H4 (cell line): ENCODE measurements at places on chromosomes 4 and X. TPM values are rescaled to one million over a fixed set of nuclear protein-coding genes. Genes with fewer than 3 reads are reported as not detected.
A peak's percentile ranks its signal among the peaks of the same experiment; 100 is the strongest.

DNA sequence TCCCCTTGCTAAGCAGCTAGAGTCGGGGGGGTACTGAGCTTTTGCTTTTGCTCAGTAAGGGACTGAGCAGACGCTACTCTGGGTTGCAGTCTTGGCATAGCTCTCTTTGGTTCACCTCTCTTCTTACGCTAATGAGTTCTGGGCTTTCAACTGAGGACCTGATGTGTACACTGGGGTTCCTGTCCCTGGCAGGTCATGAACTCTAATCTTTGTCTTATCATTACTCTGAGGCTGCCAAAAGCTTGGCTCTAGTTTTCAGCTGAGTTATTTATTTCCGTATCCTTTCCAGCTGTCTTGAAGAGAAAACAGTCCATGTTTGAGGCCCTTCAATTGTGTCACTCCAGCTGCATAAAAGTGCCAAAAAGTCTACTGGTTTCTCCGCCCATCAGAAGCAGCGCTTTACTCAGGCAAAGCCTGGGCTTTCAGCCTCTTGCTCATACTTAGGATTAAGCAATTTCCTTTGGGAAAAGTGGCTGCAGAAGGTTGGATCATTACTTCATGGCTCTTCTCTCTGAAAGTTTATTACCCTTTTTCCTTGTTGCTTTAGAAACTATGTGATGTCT, 121.0 kb upstream of the STOX2 start:
- peak; percentile 44 for DNase-seq

The TEX13A gene
- not detected in 2 replicates for total RNA-seq

The GPC3 gene
- 0.06 TPM in 1 of 2 replicates, not detected in the other for total RNA-seq

The TLR3 gene
- total RNA-seq: 16.8 and 33.0 TPM in 2 replicates

DNA sequence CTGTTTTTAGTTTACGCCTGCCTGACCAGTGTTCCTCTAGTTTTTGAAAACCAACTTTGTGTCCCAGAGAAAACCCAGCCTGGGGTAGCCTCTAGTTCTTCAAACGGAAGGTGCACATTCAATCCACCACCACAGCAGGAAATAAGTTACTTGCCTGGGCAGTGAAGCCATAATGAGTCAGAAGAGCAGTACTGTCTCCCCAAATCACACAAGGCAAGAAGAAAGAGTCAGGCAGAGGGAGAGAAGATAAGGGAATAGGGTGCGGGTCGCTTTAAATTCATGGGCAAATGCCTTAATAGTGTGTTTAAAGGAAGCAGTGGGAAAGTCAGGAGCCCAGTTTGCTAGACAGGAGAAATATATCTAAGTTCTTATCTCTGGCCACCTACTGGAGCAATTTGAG, 333.8 kb upstream of the GRIA3 start:
- no peak for DNase-seq

GRCh38 chr4:110088670-110089069, 109.7 kb downstream of the ELOVL6 start:
- peak; percentile 38 for DNase-seq

- no peak for DNase-seq
Observed at GRCh38 chrX:5775846-5776430, 452.7 kb downstream of the NLGN4X start.

GRCh38 chrX:17104433-17104832, 158.0 kb downstream of the REPS2 start:
- DNase-seq: no peak

DNA sequence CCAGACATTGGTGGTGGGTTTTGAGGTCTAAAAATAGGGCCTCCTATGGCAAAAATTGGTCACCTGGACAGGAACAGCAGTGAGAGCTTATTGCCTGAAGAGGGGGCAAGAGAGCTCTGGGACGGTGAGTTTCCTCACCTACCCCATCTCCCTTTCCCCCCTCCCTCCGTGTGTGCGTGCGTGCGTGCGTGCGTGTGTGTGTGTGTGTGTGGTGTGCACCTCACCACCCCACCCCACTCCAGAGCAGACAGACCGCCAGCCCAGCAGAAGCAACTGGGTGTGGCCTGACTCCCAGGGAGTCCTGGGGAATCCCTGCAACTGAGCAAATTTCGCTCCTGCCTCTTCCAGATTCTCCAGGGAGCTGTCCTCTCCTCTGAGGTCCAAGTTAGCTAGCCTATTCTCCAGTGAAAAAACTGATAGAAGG, 44.7 kb downstream of the PRPS1 start:
- DNase-seq: peak; percentile 82

The NBDY gene
- 11.7 and 19.0 TPM in 2 replicates for total RNA-seq

DNA sequence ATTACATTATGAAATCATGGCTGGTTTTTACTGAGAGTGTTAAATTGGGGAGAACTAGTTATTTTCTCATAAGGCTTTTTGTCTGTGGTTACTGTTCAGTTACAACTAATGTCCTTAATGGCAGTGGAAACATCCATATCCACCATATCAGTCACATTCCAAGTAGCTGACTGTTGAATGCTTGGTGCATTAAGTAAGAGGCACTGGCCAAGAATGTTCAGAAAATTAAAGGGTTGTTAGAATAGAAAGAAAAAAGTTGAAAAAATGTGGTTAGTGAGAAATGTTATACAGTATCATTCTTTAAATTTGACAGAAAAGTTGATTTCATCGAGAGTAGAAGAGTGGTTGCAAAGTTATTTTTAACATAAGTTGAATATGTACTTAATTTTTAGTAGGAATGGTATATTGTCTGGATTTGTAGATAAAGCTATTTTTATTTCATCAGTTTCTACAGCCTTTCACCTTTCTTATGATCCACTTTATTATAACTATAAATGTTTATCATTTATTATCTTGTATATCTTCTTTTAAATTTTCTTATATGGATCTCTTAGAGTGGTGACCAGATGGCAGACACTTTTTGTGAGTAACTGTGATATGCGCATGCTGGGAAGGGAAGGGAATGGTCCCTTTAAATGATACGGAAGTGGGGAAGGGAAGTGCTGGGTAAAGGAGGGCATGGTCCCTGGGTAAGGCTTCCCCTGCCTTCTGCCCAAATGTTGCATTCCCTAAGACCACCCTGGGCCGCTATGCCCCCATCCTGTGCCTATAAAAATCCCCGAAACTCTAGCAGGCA, 2407.1 kb downstream of the ARAP2 start:
- peak; percentile 80 for DNase-seq

GRCh38 chr4:93359586-93359985, 469.0 kb upstream of the ATOH1 start:
- DNase-seq: no peak

DNA sequence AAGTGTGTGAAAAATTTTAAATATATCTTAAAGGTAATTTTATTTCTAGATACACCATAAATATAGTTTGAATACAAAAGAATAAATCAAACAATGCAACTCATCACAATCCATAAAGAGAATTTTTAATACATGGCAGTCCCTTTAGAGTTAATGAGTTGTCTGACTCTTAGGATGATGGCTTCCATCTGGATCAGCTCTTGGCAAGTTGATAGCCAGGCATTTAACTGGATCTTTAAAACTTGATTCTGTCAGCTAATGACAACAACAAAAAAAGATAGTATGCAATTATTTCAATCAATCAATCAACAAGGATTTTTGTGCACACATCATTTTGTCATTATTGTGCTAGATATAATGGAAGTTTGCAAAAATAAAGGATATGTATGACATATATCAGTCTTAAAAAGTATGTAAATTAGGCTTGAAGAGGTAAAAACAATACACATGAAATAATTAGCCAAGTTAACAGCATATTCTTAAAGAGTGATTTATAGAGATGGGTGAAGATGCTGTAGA, 174.9 kb upstream of the PCDH18 start:
- DNase-seq: no peak

The BLTP1 gene
- total RNA-seq: 14.4 and 14.6 TPM in 2 replicates

The BST1 gene
- total RNA-seq: 0.56 TPM in 1 of 2 replicates, not detected in the other

The SOWAHD gene
- total RNA-seq: 0.10 TPM in 1 of 2 replicates, not detected in the other

The IL21 gene
- total RNA-seq: not detected in 2 replicates

DNA sequence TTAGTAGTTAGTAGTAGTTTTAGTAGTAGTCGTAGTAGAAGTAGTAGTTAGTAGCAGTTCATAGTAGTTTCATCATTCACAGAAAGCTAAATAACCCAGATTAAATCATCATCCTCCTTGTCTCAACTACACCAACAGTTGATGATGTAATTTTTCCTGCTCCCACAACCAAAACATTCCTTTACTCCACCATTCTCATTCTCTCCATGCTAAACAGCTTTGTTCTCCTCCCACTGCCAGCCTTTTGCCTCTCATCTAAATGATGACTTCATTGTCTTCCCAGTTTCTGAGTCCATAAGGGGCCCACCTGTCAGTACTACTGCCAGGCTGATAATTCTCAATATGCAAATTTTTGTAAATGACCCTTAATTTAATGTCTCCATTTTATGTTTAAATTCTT, 68.9 kb downstream of the ARHGAP24 start:
- DNase-seq: peak; percentile 29

GRCh38 chrX:10945498-10945897, 165.6 kb upstream of the HCCS start:
- no peak for DNase-seq

DNA sequence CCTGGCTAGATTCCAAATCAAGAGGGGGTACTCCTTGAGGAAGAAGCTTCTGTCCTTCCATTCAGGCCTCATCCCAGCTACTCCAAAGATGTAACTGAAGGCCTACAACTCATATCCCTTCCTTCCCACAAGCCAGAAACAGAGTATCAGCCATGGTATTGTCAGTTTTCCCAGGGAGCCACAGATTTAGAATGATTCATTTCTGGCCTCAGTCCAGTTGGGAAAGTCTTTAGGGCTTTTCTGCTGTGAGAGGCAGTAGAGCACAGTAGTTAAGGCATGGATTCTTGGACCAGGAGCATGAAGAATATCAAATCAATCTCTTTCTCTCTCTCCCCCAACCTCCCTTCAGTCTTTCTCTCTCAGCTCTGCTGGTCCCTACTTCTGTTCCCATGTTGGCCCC, 505.0 kb downstream of the BCOR start:
- DNase-seq: no peak

DNA sequence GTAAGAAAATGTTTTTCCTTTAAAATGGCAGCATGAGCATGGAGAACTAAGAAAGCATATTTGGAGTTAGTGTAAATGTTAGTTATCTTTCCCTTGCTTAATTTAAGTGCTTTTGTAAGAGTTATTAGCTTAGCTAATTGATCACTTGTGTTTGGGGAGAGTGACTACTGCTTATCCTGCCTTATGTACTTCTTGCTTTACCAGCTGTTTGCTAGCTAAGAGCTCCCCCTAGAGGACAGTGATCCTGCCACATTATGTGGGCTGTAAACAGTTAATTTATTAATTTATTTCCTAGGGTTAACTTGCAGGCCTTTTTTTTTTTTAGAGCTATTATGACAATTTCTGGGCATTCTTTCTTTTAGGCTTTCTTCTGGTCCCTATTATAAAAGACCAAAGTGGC, 435.8 kb downstream of the MAGEB5 start:
- no peak for DNase-seq

DNA sequence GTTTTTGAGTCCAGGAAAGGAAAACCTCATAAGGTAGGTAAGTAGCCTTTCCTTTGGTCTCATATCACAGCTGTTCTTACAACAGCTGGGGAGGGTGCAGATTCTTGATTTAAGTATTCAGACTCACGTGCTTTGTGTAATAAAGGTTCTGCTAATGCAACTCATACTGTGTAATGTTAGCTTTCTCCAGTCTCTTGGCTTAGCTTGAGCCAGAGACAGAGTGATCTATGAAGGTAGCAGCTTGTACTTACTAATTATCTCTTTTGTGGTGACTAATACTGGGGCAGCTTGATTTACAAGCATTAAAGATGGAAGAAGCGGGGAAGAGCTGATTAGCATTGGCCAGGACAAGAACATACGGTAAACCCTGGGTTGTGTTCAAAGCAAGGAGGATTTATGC, 80.3 kb downstream of the LNX1 start:
- no peak for DNase-seq

The RRH gene
- not detected in 2 replicates for total RNA-seq

The TRPC3 gene
- 0.55 and 2.3 TPM in 2 replicates for total RNA-seq

The MTNR1A gene
- total RNA-seq: 0.33 TPM in 1 of 2 replicates, not detected in the other

DNA sequence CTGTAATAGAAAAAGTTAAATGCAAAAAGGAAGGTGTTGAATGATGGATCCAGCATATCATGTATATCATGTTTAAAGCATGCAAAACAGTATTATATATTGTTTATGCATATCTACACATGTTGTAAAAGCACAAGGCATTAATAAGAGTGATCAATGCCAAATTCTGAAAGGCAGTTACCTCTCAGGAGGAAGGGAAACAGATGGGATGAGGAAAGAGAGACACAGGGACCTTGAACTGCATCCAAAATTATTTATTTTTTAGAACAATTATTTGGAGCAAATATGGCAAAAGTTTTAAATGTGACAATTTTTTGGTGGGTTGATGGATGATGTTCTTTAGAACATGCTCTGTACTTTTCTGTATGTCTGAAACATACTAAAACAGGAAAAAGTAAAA, 193.4 kb downstream of the CLCN4 start:
- DNase-seq: no peak

The DIPK2B gene
- not detected in 2 replicates for total RNA-seq

DNA sequence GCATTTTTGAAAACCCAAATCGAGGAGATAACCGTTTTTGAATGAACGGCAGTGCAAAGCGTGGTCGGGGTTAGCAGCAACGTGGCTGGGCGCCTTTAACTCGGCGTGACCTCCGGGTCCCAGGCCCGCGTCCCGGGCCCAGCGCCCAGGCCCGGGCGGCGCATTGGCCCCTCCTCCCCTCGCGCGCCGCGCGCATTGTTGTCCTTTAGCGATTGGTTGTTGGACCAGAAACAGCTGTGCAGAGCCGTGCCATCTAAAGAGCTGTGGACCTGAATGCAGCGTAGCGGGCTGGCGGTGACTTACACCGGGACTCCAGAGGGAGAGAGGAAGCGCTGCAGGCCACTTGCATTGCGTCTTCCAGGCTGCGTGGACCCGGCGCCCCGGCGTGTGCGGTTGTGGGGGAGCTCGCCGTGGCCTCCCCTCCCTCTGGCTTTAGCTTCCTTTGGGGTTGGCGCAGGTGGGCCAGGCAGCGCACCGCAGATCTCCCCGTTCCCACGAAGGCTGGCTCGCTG, at the start of gene STOX2:
STOX2 (plus strand) TSS at position 227 of the 512 bp plus-strand sequence. CDS start 1,484 bp downstream, outside the sequence.
- DNase-seq: peak; percentile 58

GRCh38 chr4:113411496-113411938, 350.0 kb downstream of the CAMK2D start:
- peak; percentile 49 for DNase-seq

- DNase-seq: no peak
Observed at GRCh38 chr4:28490669-28491068, 1630.0 kb downstream of the STIM2 start.

DNA sequence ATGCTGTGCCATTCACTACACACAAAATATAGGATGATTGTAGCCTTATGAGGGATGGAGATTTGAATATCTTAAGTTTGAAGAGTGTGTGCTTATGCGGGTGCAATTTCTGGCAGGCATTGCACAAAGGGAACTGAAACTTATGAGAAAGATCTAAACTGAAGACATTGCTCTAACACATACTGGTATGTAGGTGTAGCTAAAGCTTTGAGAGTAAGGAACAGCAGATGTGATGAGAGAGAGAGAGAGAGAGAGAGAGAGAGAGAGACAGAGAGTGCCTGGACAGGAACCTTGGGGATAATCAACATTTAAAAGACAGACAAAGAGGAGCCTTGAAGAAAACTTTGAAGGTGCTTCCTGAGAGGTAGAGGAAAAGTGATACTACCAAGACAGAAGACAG, 379.7 kb downstream of the SPRY1 start:
- no peak for DNase-seq
